ENCODE measurements at places on chromosomes 1 and 21.

DNA sequence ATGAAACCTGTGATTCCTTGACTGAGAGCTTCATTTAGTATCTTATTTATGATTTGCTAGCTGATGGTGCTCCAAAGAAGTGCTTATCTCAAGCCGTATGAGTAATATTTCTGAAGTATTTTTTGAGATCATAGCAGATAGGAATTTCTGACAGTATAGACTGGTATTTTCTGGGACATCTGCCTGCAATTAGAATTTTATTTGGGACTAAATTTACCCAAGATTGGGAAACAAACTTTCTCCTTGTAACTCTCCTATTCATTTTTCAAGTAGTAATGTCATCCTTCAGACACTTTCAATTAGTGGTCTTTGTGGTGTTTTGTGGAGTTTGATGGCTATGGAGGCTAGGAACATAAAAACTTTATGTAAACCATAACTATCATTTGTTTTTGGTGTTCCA is 597.2 kb upstream of the ZP4 start:
- DNase-seq, result no peak

DNA sequence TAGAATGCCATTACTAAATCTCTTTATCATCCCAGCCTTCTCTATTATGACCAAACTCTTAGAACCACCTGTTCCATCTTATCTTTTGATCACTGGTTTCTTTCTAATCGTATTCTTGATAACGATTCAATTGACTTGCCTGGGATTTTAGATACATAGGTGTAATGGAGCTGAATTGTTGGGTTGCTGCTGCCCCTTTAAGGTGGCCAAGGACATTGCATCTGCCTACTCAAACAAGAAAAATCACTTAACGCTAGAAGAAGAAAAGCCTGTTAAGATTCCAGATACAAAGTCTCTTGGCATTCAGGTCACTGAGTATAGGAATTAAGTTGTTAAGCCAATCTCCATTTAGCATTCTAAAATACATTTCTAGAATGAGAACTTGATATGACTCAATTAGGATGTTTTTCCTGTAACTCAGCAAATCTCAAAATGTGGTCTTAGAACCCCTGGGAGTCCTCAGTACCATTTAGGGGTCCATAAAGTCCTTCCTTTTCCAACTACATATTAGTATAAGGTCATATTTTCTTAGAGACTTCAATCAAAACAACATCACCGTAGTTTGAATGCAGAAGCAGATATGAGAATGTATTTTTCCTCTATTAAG is 12.4 kb downstream of the NEXN start:
- no peak for DNase-seq

DNA sequence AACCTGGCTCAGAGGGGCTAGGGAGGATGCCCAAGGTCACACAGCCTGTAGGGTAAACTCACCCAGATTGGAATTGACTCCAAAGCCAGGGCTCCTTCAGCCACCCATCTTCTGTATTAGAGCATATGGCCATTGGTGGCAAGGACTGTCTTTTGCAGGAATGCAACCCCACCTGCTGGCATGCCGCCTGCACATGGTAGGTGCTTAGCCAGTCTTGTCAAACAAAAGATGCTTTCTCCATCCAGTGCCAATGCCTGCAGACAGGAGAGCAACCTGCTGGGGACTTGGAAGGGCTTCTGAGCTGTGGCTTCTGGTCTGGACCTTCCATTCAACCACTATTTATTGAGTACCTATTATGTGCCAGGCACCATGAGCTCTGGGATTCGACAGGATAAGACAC is 95.3 kb upstream of the TMEM51 start:
- no peak for DNase-seq

DNA sequence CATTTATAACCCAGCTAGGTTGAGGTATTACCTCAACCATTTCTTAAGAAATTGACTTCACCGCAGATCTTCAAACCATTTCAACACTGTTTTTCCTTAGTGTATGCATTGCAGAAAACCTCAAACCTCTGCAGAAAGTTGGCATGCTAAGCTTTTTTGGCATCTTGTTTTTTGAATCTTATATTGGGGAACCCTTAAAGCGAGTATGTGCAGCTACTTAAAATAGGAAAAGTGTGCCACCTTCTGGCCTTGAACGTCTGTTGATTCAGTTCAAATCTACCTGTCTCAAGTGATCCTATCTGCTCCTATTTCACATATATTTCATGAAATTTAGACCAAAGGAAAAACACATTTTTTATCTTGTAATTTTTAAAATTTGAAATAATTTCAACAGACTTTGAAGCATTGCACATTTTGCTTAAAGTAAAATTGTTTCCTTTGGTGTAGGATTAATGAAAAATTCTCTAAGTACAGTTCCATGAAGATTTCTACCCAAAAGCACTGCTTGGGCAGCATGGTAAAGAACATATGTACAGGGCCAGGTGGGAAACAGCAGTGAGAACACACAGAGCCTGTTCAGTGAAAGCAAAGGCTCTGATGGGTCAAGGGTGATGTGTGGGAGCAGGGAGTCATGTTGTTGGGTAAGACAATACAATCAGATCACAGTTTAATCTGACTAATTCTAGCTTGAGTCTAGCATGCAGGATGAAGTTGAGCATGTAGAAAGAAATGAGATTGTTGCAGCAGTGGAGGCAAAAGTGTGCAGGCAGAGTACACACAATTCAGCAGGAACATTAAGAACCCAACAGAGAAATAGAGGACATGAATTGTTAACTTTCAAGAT is 17.2 kb downstream of the HENMT1 start:
- no peak for DNase-seq

DNA sequence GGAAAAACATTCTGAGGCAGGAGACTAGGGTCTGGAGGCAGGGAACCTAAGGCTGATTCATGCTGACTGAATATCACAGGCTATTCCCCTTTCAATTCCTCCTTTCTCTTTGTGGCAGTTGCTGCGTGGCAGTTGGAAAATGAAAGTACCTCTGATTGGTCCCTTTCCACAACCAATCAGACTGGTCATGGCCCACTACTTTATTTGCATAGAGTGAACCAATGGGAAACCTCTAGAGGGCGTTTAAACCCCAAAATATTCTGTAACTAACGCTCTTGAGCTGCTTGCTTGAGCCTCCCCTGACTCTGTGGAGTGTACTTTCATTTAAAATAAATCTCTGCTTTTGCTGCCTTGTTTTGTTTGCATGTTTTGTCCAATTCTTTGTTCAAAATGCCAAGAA is 27.7 kb upstream of the VN1R5 start:
- DNase-seq, result no peak

- no peak for DNase-seq
Measured at GRCh38 chr1:167614851-167615250, 15.2 kb upstream of the RCSD1 start.

Data from stimulated activated CD4-positive, alpha-beta T cell treated with anti-CD3 and anti-CD28 coated beads, Interleukin-1b, Interleukin-23, amount 100 ng/mL, for 24 hours (primary cell).